ENCODE measurements at places on chromosomes 4 and X.

DNA sequence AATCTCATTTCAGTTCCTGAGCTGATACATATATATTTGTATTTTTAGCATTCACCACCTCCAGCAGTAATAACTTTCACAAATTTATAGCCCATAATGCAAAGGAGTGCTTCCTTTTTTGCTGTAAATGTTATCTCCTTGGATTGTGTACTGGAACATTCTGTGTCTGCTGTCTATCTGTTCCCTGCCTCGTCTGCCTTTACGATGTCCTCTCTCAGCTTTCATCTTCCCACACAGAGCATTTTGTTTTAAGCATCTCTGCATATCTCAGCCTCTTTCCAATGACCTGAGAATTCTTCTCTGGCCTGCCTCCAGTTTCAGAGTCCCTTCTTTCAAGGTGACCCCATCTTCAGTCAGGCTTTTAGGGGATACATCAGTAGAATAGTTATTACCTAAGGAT lies 43.1 kb downstream of the GYG2 start:
- DNase-seq = no peak

DNA sequence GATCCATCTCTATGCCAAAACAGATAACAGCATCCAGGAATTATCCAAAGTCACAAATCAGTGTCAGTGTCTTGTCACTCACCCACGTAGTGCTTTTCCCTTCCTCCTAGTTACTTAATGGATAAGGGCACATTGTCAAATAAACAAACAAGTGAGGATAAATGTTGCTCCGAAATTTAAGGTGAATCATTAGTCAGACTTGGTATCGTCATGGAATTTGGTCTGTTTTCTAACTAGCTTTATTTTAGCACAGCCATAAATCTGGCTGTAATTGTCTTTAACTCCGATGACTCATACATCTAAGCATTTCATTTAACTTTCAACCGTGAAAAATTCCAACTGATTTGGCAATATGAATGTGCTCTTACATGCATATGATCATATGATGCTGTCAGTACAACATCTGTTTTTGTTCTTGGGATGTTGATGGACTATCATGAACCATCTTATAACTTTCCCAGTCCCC lies 83.3 kb downstream of the SNCA start:
- DNase-seq = no peak

GRCh38 chr4:53601251-53601764 lies 10.0 kb upstream of the LNX1 start:
- no peak for DNase-seq

GRCh38 chr4:138632856-138633579 lies 382.6 kb upstream of the NOCT start:
- no peak for DNase-seq

GRCh38 chrX:150329868-150330267 lies 33.2 kb upstream of the MAMLD1 start:
- DNase-seq = no peak

- DNase-seq = no peak
These were observed 4.7 kb downstream of the XG start for GRCh38 chrX:2756548-2756947.

GRCh38 chr4:159410076-159410777 lies 307.3 kb downstream of the RAPGEF2 start:
- no peak for DNase-seq

- no peak for DNase-seq
These were observed 26.6 kb downstream of the PIGG start for GRCh38 chr4:525660-526059.

GRCh38 chr4:100306018-100306417 lies 115.8 kb upstream of the DDIT4L start:
- no peak for DNase-seq

GRCh38 chrX:9340598-9341290 lies 124.1 kb upstream of the TBL1X start:
- DNase-seq = peak; percentile 29

DNA sequence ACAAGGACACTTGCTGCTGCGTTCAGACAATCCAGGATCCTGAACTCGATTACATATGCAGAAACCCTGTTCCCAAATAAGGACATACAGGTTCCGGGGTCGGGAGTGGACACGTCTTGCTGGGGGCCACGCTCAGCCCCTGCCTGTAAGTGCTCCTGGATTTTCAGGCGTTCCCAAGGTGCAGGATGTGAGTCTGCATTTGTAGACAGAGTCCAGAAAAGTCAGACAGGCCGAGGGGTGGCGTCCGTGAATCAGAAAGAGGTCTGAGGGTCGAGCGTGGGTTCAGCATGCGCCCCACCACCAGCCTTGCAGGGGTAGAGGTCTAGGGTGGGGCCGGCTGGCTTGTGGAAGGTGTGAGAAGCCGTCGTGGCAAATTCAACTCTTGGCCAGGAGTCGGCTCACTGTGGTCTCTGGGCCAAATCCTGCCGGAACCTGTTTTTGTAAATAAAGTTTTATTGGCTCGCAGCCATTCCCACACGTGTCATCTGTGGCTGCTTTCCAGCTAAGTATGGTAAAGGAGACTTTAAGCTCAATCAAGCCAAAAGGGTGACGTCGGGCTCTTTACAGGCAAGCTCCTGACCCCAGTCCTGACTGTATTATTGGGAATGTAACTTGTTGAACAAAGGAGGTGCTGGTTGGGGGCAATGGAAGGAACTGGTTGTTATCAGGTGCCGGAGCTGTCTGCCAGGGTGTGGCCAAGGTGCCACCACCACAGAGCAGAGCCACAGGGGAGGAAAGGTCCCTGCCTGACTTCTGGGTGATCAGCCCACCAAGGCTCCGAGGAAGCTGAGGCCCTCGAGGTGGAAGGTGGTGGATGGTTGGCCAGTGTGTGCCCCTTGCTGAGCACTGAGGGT lies 7.4 kb downstream of the DOK7 start:
- DNase-seq = no peak

DNA sequence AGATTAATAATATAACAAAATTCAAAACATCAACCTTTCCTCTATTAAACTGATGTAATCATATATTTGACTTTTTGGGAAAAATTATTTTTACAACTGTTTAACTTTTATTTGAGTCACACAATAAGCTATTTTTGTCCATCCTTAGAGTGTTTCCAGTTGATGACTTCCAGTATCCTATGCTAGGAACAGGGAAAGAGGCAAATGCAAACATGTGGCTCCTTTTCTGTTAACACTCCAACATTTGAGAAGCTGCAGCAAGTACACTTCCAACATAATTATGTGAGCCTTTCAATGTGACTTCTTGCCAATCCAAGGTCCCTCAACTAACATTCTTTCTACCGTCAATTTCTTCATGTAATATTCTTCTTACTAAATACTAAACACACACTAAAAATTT lies 117.7 kb downstream of the PPA2 start:
- no peak for DNase-seq

DNA sequence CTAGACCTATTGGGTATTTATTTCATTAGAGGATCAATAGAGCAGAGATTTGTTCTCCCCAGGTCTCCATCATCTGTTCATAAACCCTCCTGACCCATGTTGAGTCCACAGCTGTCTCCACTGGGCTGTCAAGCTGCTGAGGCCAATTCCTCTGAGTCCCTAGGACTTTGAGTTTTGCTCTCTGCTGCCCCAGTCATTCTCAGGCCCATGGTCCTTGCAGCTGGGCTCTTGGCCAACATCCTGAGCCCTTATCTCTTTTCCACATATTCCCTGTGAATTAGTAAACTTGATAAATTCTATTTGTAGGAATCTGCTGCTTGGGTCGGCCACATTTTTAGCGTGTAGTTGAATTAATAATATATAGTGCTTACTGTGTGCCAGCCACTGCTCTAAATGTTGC lies 41.9 kb downstream of the FHL1 start:
- no peak for DNase-seq

GRCh38 chrX:107117993-107118321 lies 665 bp downstream of the RBM41 start:
- DNase-seq = no peak

GRCh38 chr4:127686658-127687057 lies 43.5 kb upstream of the SLC25A31 start:
- DNase-seq = no peak

DNA sequence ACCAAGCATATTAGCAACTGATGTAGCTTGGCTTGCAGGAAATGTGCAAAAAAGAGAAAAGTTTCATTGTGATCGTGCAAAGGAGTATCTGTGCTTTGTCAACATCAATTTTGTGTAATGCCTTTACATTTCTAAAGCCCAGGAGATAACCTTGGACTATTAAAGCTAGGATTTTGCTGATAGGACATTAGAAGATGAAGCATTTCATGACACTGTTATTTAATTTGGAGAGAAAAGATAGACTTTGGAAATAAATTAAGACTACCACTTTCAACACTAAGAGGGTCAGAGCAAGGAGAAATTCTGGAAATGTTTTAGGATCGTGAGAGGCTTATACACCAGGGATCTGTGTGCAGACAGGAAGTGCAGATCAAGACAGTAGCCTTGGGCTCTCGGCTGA lies 120.6 kb upstream of the MID1 start:
- DNase-seq = no peak

- no peak for DNase-seq
These were observed 113.0 kb upstream of the AADAT start for GRCh38 chr4:170202721-170203120.

DNA sequence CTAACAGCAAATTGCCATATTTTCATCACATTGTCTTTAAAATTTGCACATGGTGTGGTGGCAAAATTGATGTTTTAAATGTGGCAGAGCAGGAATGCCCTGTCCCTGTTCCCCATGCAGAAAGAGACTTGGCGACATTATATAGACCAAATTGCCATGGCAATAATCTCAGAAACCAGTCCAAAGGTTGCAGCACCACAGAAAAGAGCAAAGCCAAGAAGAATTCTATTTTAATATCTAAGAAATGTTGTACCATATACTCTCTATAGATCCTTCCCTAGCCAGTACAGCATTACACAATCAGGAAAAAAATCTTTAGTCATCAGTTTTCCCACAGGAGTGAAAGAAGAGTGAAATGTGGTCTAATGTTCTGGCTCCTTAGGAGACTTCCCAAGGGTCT lies 80.0 kb downstream of the UGT2B28 start:
- DNase-seq = no peak

- DNase-seq = no peak
These were observed 64.7 kb upstream of the BTC start for GRCh38 chr4:74858921-74859562.

- no peak for DNase-seq
These were observed 51.2 kb downstream of the TBL1X start for GRCh38 chrX:9515973-9516538.

- DNase-seq = no peak
These were observed 670.0 kb upstream of the AMOT start for GRCh38 chrX:113510586-113510985.
